Ovary (tissue), 10 donors: ENCODE measurements at places on chromosomes 5 and 9.

- DNase-seq: no peak
Observed at GRCh38 chr9:4009006-4009511, 290.8 kb downstream of the GLIS3 start.

- DNase-seq: no peak
Observed at GRCh38 chr5:1550287-1551076, 26.7 kb upstream of the LPCAT1 start.

- DNase-seq: peak; percentile 48
Observed at GRCh38 chr5:17185773-17186172, 31.7 kb upstream of the BASP1 start.

- no peak for DNase-seq
Observed at GRCh38 chr5:131589510-131590348, 45.3 kb downstream of the RAPGEF6 start.

DNA sequence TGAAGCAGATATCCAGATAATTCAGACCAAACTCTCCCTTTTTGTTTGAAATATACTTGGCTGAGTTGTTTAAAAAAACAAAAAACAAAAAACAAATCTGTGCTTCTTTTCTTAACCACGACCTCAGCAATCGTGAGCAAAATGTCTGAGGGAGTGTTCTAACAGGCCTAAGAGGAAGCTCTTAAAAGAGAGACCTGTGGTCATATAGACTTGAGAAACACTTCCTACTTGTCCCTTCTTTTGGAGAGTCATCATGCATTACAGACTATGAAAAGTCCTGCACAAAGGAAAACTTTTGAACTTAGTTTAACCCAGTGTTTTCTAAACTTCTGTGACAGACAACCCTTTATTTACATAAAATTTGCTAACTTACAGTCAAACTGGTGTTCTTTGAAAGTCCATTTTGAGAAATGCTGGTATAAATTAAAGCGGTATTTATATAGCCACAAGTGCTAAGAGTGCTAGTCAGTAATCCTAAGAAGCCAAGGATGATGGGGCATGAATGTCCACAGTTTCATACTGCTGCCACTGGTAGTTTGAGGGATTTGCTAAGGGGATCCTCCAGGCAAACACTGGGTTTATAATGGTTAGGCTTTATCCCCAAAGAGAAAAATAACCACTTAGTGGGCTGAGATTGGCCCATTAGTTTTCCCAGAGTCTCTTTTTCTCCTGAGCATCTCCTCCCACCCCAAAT, 199.8 kb downstream of the LRRC70 start:
- no peak for DNase-seq

GRCh38 chr5:32522429-32523143, 62.8 kb upstream of the SUB1 start:
- DNase-seq: no peak

- DNase-seq: no peak
Observed at GRCh38 chr5:79829260-79829659, 139.6 kb downstream of the CMYA5 start.

DNA sequence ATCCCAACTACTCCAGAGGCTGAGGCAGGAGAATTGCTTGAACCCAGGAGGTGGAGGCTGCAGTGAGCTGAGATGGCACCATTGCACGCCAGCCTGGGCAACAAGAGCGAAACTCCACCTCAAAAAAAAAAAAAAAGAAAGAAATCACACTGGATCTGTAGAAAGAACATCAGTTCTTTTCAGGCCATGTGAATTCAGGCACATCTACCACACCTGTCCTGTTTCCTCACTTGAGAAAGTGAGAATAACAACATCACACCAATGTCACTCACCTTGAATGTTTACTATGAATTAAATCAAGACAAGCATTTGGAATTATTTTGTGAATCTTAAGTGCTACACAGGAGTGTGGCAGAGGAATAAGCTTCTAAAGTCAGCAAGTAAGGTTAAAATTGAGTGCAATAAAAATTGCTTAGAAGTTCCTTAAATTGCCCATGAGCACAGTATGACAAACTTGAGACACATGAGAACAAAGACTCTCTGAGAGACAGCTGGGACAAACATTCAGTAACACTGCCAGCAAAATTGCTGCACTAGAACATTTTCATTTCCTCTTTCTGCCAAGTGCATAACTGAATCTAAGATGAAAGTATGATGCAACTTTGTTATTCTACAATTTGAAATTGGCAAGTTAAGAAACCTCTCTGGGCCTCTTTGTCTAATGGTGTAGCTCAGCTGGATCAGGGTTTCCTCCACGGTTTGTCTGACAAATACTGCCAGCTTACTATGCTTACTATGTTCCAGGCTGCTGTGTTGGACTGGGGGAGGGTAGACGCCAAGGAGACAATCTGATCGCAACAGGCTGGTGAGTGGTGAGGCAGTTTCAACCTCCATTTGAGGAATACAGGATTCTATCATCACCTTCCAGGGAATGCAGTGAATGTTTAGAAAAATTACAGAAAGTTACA, 1.9 kb upstream of the RIC1 start:
- DNase-seq: no peak

DNA sequence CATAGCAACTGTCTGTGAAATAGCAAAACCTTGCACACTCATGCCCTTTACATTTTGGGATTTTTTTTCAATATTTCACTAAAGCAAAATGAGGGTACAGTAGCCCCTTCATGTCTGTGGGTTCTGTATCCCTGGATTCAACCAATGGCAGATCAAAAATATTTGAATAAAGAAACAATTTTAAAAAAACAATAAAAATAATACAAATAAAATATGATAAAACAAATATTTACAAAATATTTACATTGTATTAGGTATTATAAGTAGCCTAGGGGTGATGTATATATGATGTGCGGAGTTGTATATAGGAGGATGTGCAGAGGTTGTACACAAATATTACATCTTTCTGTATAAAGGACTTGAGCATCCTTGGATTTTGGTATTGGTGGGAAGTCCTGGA, 67.3 kb upstream of the CDH10 start:
- no peak for DNase-seq

DNA sequence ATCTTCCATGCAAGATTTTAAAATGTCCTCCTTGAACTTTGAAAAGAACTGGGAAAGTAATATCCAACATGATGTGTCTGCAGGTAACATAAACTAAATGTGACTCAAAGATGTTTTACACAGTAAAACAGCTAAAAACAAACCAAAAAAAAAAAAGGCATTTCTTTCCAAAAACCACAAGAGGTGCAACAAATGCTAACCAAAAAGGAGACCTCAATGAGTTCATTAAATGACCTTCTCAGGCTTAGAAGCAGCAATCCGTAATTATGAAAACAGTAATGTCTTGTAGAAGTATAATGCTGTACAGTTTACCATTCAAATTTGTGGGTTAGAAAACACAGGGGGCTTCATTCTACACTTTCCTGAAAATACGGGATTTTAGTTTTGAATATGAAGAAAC, 2.5 kb downstream of the RNF145 start:
- DNase-seq: no peak
